ENCODE measurements at places on chromosomes 12 and 14.

- DNase-seq, result no peak
Observed at GRCh38 chr12:66144791-66145754, 14.5 kb upstream of the LLPH start.

DNA sequence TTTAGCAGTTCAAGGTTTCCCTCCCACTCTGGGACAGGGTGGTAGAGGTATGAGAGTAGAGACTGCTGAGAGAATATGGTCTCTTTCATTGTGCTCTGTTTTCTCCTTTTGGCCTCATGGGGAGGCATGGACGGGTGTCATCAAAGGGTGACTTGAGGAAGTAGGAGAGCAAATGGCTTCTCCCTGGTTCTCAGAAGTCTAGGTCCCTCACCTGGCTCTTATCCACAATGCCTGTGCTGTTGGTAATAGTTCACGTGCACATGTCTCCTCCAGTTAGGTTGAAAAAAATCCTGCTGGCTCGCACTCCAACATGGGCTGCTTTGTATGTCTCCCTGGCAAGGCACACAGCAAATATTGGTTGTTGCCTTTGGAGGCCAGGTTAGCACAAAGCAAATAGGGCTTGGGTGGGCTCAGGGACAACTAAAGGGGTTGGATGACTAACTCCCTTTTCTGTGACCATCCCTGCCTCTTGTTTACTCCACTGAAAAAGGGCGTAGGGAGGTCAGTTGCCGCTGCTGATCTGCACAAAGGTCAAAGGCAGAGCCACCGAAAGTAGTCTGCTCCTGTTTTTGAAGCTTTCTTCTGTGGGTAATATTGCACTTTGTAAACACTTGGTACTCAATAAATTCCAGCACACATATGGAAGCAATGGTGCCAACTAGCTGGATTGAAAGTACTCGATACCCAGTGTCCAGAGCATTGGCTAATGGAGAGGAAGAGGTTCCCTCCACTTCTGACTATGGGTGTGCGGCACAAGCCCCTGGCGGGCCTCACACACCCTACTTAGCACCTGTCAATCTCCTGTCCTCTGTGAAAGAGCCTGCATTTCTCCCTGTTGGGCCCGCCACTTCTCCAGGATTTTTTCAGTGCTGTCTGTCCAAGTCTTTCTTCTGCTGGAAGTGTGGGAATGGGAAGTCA is 121.8 kb downstream of the SLC38A6 start:
- DNase-seq, result no peak

DNA sequence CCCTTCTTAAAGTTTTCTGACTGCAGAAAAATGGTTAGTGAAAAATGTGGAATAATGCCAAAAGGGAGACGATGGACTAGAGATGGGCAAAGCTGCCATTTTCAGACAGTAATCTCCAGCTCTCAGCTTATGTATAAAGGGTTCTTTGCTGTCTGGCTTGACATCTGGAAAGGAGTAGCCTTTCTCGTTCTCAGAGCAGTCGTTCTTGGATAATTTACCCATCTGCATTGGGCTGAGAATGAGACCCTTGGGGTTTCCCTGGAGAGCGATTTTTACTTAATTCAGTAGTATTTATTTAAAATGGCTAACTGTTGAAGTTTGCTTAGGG is 1.2 kb downstream of the NUDT4 start:
- no peak for DNase-seq

DNA sequence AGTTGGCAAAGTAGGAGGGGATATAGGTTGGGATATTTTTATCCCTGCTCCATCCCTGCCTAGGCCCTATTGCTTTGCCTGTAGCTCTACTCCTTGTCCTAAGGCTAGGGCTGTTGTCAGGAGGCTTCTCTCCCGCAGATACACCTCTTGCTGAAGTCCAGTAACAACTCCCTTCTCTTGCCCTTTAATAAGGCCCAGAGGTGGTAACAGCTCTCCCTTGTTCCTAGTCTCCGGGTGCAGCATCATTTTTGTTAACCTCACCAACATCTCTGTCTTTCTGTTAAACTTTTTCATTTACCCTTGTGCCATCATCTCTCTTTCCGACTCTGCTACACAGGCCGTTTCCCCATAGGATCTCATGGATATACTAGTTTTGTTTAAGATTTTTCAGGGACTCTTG is 6.3 kb downstream of the ASCL1 start:
- no peak for DNase-seq
